ENCODE measurements at places on chromosomes 7 and 10.

- DNase-seq, result no peak
Measured at GRCh38 chr7:135201350-135201749, 10.0 kb downstream of the WDR91 start.

DNA sequence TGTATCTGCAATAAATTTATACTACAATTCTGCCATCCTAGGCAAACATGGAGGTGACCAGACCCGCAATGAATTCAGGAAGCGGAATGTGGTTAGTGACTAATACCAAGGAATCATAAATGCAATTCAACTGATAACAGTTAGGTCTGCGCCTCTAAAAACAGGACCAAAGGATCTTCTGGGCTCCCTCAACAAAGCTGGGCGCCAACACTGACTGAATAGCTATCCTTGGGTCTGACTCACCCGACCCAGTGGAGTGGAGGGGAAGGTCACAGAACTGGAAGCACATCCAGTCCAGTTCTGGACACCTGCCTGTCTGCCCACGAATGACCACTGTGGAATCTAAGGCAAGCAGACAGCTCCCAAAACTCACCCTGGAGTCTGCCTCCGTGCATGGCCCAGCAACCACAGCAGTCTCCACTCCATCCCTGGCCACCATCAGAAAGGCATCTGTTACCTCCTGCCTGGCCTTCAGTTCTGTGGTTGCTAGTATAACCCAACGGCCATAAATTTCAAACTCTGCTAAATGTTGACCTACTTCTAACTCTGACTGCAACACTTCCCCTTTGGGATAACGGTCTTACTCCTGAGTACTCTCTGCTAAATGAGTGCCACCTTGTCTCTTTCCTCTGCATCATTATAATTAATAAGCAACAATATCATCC, 43.0 kb upstream of the DLX6 start:
- DNase-seq, result no peak

DNA sequence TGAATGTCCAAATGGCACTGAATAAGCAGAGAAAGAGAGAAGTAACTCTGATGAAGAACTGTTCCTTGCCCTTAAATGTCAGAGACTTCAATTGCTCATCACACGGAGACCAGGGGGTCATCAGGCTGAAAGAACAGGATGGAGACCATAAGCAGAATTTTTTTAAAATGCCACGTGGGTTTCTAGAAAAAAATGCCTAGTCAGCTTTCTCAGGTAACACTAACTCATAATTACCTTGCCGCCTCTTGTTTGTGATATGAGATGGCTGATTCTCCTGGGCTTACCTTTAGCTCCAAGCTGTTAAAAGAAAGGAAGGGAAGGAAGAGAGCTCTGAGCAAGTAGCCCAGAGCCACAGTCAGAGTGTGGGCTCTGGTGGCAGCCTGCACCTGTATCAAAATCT, 372.0 kb downstream of the GPAM start:
- DNase-seq, result no peak

- DNase-seq, result no peak
Measured at GRCh38 chr10:70549962-70550458, 52.5 kb downstream of the PRF1 start.

- DNase-seq, result no peak
Measured at GRCh38 chr10:5434017-5434753, 21.8 kb downstream of the NET1 start.

- no peak for DNase-seq
Measured at GRCh38 chr10:10432296-10433035, 585.2 kb upstream of the CELF2 start.

- peak; percentile 22 for DNase-seq
Measured at GRCh38 chr10:122504610-122504950, 43.2 kb downstream of the HTRA1 start.

DNA sequence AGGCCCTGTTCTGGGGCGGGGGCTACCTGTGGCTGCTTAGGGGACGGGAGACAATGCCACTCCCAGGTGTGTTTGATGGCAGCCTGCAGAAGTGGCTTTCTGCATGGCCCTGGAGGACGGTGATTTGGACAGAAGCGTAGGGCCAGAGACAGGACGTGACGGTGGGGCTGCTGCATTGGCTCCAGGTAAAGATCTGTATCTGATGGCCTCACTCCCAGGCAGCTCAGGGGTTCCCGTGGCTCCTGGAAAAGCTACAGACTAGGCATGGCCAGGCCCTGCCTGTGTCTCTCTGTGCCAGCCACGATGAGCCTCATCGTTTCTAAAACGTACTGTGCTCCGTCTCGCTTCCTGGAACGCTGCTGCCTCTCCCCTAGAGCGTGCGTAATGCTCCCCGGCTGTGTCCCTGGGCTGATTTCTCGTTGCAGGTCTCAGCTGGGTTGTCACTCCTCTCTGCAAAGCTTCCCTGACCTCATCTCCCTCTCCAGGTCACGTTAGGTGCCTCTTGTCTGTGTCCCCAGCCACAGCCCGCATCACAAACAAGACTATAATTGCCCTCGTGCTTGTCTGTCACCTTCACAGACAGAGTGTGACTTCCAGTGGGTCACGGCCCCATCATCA, 12.6 kb downstream of the GTF2IRD1 start:
- no peak for DNase-seq

DNA sequence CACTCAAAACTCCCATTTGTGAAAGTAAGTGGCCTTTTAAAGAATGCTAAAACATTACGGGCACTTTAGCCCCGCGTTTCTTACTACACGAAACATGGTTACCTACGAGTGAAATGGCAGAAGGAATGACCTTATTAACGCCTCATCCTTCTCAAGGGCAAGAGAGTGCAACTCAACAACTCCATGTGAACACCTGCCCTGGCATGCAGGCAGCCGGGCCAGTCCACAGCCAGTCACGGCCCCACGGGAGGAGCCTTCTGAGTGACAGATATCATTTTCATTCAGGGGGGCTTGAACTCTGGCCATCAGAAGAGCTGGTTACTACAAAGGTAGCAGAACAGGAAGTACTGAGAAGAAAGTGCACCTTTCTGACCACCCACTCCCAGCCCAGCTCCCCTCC, 236.1 kb downstream of the PTPRN2 start:
- no peak for DNase-seq

- no peak for DNase-seq
Measured at GRCh38 chr7:33195264-33195663, 65.9 kb downstream of the BBS9 start.

GRCh38 chr7:124570558-124570957, 195.0 kb downstream of the GPR37 start:
- DNase-seq, result no peak

GRCh38 chr7:36683695-36684357, 40.5 kb downstream of the AOAH start:
- no peak for DNase-seq

DNA sequence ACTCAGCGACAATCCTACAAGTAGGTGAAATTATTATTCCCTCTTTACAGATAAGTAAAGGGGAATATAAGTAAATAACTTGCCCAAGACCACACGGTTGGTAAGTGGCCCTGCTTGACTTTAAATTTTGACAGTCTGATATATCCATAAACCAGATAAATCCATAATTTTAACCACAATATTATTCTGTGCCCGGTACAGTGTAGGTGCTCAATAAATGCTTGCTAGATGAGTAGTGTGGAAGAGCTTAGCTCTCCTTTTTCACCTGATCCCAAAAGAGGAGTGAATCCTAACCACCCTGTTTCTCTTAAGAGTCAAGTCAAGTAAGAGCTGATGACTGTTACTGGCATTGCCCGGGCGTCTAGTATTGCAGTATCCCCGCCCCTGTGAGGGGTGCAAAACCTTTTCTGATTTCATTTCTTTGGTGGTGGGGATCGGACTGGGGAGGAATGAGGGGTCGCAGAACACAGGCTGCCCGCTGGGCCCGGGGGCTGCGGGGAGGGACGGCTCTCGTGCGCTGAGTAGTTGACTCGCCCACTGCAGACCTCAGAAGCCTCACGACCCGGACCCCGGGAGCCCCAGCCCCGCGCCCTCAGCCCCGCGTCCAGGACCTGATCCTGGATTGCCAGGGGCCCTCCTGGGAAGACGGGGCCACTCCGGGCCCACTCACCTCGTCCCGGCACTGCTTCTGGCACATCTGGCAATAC, 490 bp downstream of the KIN start:
- DNase-seq, result no peak

- no peak for DNase-seq
Measured at GRCh38 chr10:114925587-114926586, 12.1 kb upstream of the TRUB1 start.

DNA sequence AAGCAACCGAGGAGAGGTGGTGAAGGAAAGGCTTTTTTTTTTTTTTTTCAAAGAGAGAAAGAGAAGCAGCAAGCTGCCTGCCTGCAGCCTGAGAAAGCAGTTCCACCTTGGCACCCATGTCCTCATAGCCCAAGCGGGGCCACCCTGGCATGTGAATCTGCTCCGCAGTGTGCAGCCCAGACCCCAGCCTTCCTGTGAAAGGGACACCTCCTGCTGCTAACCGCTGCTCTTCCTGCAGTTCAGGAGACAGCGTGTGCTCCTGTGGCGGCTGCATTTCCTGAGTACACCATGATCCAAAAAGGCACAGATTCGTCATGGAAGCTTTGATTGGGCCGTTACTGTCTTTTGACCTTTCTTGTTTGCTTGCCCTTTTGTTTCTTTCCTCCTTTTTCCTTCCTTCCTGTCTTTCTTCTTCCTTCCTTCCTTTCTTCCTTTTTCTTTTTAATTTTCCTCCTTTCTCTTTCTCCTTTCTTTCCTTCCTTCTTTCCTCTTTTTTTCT, 38.1 kb downstream of the IKZF1 start:
- no peak for DNase-seq

DNA sequence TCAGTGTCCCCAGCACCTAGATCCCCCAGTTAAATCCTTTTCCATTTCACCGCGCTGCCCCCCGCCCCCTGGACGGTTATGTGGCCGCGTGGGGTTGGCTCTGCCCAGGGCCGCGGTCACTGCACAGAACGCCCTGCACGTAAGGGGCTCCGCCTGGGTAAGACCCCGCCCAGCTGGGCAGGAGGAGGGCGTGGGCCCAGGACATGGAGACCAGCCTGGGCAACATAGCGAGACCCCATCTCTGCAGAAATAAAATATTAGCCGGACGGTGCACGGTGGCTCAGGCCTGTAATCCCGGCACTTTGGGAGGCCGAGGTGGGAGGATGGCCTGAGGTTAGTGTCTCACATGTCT, 650 bp upstream of the ZFAND2A start:
- no peak for DNase-seq

DNA sequence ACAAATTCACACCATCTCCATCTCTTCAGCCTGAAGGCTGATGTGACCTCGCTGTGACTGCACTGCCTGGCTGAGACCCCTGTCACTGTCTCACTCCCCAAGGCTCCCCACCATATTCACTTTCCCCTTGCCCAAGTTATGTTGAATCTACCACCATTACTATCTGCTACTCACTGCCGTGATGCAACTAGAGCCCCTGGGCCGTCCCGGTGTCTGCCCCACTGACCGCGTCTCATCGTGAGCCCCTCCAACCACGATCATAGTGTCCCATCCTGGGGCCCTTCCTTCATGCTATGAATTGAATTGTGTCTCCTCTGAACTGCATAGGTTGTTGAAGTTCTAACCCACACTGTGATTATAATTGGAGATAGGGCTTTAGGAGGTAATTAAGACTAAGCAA, 71.9 kb upstream of the CHST15 start:
- DNase-seq, result no peak

DNA sequence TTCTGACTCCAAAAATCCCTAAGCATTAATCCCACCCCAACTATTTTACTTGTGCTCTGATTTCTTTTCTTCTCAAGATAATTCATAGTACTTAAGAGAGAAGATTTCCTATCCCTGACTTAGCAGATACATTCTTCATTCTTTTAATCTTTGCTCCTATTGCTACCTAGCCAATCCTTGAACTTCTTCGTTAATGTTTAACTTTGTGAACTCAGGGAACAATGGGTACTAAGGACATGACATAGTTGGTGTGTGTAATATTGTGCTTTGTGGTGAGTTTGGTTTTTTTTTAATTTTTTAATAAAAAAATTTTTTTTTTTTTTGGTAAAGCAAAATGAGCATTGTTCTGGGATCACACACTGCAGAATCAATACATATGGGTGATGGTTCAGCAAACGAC, 166.2 kb downstream of the CHCHD3 start:
- no peak for DNase-seq

DNA sequence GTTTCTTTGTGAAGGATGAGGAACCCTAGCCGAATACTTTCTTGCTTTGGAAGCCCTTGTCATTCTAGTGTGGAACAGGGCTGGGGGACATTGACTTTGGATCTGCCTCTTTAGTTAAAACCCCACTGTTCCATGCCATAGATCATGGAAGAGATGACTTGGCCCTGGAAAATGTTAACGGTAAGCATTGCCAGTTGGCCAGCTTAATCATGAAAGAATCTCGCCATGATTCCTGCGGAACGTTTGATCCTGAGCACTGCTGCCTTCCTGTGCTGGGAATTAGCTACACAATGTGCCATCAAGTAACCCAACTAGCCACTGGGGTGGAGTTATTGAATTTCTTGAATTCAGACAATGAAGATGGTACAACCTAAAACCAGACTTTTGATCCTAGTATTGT, 177.6 kb upstream of the FZD8 start:
- DNase-seq, result no peak

DNA sequence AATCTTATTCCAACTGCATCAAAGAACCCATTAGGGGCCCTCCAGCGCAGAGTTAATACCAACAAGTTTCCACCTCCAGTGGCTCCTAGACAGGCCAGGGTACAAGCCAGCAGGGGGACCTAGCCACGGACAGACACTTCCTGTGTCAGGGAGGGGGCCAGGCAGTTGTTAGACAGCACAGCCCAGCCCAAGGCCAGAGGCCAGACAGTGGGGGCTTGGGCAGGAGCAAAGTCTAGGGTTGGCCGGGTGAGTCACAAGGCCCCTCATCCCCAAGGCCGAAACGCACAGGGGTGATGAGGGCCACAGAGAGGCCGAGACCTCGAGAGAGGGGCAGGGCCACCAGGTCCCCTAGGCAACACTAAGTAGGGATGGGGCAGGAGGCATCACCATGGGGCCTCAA, 19.3 kb upstream of the OPTN start:
- DNase-seq, result no peak

DNA sequence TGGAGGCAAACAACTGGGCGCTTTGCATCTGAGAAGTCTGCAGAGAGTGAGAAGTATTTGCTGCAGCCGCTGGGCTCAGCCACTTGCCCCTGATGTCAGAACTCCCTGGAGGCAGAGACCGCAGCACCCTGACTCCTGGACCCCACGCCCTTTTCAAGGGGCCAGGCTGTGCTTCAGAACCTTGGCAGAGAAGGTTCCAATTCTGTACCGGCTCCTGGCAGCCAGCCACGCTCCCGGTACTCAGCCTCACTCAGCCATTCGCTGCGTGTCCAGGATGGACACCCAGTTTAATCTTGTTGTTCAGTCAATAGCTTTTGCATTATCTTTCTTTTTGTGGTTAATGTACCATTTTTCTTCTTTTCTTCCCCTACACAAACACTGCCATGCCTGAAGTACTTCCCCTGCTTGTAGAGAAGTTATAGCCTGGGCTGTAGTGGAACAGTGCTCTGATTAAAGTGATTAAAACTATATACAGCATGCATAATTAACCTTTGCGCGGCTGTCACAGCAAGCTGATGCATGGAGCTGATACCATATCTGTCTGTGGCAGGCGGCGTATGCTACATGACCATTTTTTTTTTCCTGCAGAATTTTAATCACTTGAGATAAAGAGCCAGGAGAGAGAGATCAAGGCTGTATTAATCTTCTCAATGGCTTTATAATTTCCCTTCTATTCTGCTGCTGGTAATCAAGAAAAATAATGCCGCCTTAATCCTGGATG, 578.5 kb downstream of the SDK1 start:
- DNase-seq, result no peak

GRCh38 chr7:37719077-37719476, 35.5 kb downstream of the GPR141 start:
- DNase-seq, result no peak

- no peak for DNase-seq
Measured at GRCh38 chr7:124930655-124931597, 1.3 kb upstream of the POT1 start.
